Nucleus accumbens (tissue), 56 donors: ENCODE measurements at places on chromosomes 5 and 9.

- DNase-seq = no peak
Observed at GRCh38 chr5:81852291-81853029, 101.6 kb upstream of the SSBP2 start.

DNA sequence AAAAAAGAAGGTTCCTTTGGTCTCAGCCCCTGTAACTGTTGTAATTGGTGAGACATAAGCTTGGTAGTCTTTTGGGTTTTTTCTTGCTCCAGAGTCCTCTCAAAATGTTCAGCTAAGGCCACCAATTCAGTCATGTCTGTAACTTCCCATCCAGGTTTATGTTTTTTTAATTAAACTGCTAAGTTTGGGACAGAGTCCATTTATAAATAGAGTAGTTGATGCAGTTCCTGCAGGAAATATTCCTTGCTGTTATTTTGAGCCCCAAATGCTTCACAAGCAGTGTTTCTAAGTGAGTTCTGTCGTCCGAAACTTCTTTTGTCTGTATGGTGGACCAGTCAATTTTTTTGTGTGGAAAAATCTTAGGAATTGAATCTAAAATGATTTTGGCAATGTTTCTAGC is 155.0 kb downstream of the AOPEP start:
- no peak for DNase-seq

- no peak for DNase-seq
Observed at GRCh38 chr9:92941861-92942260, 5.5 kb upstream of the FGD3 start.

GRCh38 chr5:159017786-159018185 is 81.9 kb downstream of the EBF1 start:
- no peak for DNase-seq

GRCh38 chr9:105273731-105274130 is 29.3 kb downstream of the SLC44A1 start:
- DNase-seq = no peak

DNA sequence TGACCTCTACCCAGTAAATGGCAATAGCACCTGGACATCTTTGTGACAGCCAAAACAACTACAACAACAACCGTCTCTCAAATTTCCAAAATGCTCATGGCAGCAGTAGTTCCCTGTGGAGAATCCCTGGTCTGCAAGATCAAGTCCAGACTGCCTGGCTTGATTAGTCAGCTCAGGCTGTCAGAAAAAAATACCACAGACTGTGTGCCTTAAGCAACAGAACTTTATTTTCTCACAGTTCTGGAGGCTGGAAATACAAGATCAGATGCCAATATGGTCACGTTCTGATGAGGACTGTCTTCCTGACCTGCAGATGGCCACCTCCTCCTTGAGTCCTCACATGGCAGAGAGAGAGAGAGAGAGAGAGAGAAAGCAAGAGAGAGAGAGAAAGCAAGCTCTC is 52.3 kb upstream of the MOCS2 start:
- no peak for DNase-seq

DNA sequence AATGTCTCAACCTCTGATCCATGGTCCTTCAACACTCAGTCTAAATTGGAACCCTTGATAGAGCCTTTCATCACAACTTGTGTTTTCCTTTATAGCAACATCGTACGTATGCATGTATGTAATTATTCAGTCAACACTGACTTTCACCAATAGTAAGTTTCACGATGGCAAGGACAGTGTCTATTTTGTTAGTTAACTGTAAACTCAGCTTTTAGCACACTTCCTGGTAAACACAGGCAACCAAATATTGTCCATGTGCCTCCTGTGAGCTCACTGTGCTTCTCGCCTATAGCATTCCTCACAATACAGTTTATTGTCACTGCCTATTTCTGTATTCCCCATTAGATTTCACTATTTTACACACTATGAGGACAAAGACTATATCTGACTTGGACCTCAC is 323.1 kb downstream of the DEPDC1B start:
- no peak for DNase-seq
